ENCODE measurements at places on chromosomes 5 and 9. TPM values are rescaled to one million over a fixed set of nuclear protein-coding genes. Genes with fewer than 3 reads are reported as not detected.

DNA sequence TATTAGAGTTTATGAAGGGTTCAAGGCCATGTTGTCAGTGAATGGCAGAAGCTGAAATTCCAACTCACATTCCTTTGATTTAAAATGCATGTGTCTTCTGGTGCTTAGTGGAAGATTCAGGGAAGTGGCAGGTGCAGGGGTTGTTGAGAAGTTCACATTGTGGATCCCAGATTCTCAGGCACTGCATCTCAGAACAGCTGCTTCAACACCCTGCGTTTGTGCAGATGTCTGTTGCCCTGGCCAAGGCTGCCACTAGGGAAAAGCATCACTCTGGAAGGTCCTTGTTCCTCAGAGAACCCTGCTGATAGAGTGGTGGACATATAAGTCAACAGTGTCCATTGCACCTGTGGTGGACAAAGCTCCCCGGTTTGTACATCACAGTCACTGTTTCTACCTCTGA is 162.7 kb downstream of the PAPPA start:
- no peak for DNase-seq

GRCh38 chr5:98173334-98173733 is 600.1 kb upstream of the RGMB start:
- DNase-seq, result no peak

DNA sequence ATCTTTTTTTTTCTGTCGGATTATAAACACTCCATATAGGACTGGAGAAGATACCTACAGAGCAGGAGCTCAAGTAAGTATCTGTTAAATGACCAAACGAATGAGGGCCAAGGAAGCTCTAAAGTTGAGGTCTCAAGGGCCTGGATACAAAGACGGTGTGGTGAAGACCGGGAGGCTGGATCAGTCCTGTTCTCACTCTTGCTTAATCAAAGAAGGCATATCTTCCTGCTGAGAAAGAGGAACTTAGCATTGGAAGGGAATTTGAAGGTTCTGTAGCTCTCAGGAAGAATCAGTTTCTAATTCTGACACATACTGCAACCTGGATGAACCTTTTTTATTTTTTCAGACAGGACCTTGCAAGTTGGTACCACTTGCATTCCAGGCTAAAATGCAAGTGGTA is 28.3 kb upstream of the PAX5 start:
- no peak for DNase-seq

LMNB1 gene
- polyA plus RNA-seq, result 76.3 TPM
